ENCODE measurements at places on chromosomes 2 and 18.

GRCh38 chr2:27737676-27738348 lies 33.7 kb upstream of the MRPL33 start:
- H3K36me3 ChIP-seq: no peaks in the 10 kb centered on the region
- H3K4me1 ChIP-seq: no peaks in the 10 kb centered on the region
- H3K4me3 ChIP-seq: no peak overlapping the region

GRCh38 chr18:55268151-55268601 lies 308.9 kb upstream of the CCDC68 start:
- H3K27ac ChIP-seq: no peak overlapping the region
- no peak overlapping the region for H3K4me3 ChIP-seq
- no peaks in the 10 kb centered on the region for H3K27me3 ChIP-seq
- DNase-seq: no peak
- peaks cover 25% of the 10 kb centered on the region for H3K36me3 ChIP-seq

- no peaks in the 10 kb centered on the region for H3K4me1 ChIP-seq
- DNase-seq: peak; percentile 38
- H3K36me3 ChIP-seq: no peaks in the 10 kb centered on the region
- no peak within 1 kb of the TSS for H3K4me3 ChIP-seq
Observed at GRCh38 chr2:232870018-232870765, at the start of gene SNORC. SNORC (plus strand) TSS chr2:232870264; CDS start chr2:232870342, 78 bp downstream.

- H3K36me3 ChIP-seq: no peaks in the 10 kb centered on the region
- H3K4me3 ChIP-seq: no peak overlapping the region
- DNase-seq: no peak
- H3K27ac ChIP-seq: no peak overlapping the region
Observed at GRCh38 chr2:102888514-102888913, 126.7 kb downstream of the TMEM182 start.

DNA sequence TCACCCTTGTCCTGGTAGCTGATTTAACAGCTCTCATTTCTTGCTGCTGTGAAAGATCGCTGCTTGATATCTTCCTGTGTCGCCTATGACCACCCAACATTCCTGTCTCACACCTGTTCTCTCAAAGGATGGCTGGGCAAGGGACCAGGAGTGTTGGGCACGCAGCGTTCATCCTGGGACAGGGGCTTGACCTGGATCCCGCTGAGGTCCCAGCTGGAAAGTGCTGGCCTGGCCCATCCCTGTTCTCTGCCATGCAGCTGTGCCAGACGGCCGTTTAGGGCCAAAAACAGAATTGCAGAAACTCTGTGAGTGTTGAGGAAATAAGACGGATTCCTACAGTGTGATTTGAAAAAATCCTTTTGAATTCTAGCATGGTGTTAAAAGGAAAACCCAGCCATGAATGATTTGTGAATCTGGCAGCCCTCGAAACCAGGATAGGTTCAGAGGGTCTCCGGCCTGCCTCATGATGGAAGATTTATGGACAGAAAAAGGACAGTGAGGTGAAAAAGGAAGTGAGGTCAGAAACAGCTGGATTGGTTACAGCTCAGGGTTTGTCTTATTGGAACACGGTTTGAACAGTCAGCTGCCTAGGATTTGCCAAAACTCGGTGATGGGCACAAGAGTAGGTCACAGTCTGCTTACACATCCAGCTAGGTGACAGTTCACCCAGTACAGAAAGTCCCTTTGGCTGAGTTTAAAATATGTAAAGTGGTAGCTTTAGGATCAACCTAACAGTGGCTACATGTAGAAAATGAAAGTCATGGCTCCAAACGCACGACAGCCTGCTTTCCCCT lies 164.8 kb downstream of the DCDC2C start:
- no peak overlapping the region for H3K4me3 ChIP-seq
- H3K27ac ChIP-seq: no peak overlapping the region
- H3K36me3 ChIP-seq: no peaks in the 10 kb centered on the region

DNA sequence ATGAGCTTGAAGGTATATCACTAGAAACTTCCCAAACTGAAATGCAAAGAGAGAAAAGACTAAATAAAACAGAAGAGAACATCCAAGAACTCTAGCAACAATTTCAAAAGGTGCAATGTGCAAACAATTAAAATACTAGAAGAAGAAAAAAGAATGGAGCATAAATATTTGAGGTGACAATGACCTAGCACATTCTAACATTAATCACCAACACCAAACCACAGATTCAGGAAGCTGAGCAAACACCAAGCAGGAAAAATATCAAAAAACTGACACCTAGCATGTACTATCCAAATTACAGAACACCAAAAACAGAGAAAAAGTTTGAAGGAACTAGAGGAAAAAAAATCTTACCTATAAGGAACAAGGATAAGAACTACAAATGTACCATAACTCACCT lies 460.8 kb downstream of the IRS1 start:
- H3K4me3 ChIP-seq: no peak overlapping the region
- no peaks in the 10 kb centered on the region for H3K4me1 ChIP-seq
- H3K27me3 ChIP-seq: no peaks in the 10 kb centered on the region
- DNase-seq: no peak

DNA sequence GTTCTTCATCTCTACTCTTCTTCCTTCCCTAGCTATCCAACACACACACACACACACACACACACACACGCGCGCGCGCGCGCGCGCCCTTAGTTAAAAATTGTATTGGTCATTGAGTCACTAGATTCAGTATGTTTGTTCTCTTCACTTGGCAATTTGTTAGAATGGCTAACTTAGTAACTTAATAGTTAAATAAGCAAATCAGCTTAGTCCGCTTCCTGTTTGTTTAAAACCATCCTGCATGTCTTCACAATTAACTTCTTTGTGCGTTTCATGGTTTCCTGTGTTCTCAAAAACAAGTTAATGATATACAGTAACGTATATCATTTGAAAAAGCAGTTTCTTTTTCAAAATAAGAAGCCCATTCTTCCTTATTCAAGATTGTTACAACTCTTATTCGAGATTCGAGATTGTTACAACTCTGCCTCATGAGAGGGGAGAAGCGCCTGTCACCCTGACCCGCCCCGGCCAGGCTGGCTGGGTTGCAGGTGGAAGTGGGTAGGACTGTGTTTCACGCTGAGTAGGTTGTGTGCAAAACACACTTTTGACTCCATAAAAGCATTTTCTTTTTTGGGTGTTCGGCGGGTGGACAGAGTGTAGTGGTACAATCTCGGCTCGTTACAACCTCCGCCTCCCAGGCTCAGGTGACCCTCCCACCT lies 9.5 kb upstream of the CNNM3 start:
- H3K36me3 ChIP-seq: peaks cover 67% of the 10 kb centered on the region
- DNase-seq: no peak
- H3K4me3 ChIP-seq: no peak overlapping the region
- no peaks in the 10 kb centered on the region for H3K27me3 ChIP-seq
- H3K27ac ChIP-seq: no peak overlapping the region
- no peaks in the 10 kb centered on the region for H3K4me1 ChIP-seq

DNA sequence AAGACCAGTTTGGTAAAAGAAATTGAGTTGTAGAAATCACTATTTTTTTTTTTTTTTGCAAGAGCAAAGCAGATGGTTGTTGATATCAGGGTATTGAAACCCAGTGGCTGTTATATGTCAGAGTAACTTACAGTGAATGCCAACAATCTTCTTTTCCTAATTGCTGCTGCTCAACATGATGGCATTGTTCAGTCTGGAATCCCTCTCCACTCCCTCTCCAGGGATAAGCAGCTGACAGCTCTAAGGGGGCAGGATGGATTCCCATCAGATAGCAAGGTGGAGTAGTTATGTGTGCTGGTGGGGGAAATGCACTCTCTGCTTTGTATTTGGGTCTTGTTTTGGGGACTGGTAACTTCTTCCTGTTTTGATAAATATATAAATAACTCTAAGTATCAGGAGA lies 200.0 kb downstream of the PIK3C3 start:
- H3K27me3 ChIP-seq: no peaks in the 10 kb centered on the region
- H3K27ac ChIP-seq: no peak overlapping the region
- H3K4me3 ChIP-seq: no peak overlapping the region
- no peak for DNase-seq

GRCh38 chr2:12897181-12897580 lies 180.4 kb downstream of the TRIB2 start:
- H3K36me3 ChIP-seq: no peaks in the 10 kb centered on the region
- no peak for DNase-seq
- peak overlapping the region; percentile 32 for H3K27ac ChIP-seq
- H3K27me3 ChIP-seq: no peaks in the 10 kb centered on the region

DNA sequence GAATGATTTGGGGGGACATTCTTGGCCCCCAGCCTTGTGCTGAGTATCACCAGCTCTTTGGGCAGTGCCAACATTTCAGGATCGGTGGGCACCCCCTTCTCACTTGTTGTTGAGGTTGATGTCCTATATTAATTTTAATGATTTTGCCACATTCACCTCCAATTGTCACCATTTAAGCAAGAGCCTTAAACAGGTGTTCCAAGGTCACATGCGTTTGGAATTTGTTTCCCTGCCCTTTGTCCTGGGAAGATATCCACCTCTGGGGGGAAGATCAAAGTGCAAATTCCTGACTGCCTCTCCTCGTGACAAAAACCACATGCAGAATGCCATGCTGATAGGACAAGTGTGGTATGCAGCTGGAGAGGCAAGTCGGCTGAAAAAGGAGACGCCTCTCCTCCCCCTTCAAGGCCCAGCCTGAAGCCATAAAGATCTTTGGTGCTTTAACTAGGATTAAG lies 72.5 kb upstream of the ID2 start:
- no peak overlapping the region for H3K27ac ChIP-seq
- no peaks in the 10 kb centered on the region for H3K27me3 ChIP-seq
- no peaks in the 10 kb centered on the region for H3K36me3 ChIP-seq
- H3K4me3 ChIP-seq: no peak overlapping the region
- peaks cover 27% of the 10 kb centered on the region for H3K4me1 ChIP-seq

- H3K27ac ChIP-seq: no peak overlapping the region
- no peaks in the 10 kb centered on the region for H3K27me3 ChIP-seq
- peaks cover 12% of the 10 kb centered on the region for H3K4me1 ChIP-seq
- H3K4me3 ChIP-seq: no peak overlapping the region
- peak; percentile 69 for DNase-seq
- no peaks in the 10 kb centered on the region for H3K36me3 ChIP-seq
Observed at GRCh38 chr18:3703732-3704176, 253.8 kb downstream of the TGIF1 start.

- peak within 1 kb of the TSS; percentile 73 for H3K27ac ChIP-seq
- peak; percentile 71 for DNase-seq
- no peaks in the 10 kb centered on the region for H3K4me1 ChIP-seq
- no peaks in the 10 kb centered on the region for H3K27me3 ChIP-seq
- H3K4me3 ChIP-seq: peak within 1 kb of the TSS; percentile 77
Observed at GRCh38 chr18:46071653-46072375, at the start of gene PSTPIP2. PSTPIP2 (minus strand) TSS chr18:46072260; CDS start chr18:46072188, 72 bp downstream.

GRCh38 chr2:42025151-42025582 lies 22.7 kb upstream of the PKDCC start:
- H3K27ac ChIP-seq: peak overlapping the region; percentile 53
- H3K4me1 ChIP-seq: peaks cover 17% of the 10 kb centered on the region

DNA sequence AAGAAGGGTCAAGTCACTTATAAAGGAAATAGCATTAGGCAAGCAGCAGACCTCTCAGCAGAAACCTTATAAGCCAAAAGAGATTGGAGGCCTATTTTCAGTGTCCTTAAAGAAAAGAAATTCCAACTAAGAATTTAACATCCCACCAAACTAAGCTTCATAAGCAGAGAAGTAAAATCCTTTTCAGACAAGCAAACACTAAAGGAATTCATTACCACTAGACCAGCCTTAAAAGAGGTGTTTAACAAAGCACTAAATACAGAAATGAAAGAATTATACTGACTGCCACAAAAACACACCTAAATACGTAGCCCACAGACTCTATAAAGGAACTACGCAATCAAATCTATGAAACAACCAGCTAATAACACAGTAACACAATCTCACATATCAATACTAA lies 160.4 kb downstream of the EXOC6B start:
- no peaks in the 10 kb centered on the region for H3K27me3 ChIP-seq
- no peaks in the 10 kb centered on the region for H3K4me1 ChIP-seq
- H3K27ac ChIP-seq: no peak overlapping the region
- no peak overlapping the region for H3K4me3 ChIP-seq
- peaks cover 4% of the 10 kb centered on the region for H3K36me3 ChIP-seq

- H3K27me3 ChIP-seq: no peaks in the 10 kb centered on the region
- no peak for DNase-seq
- no peaks in the 10 kb centered on the region for H3K36me3 ChIP-seq
- no peak overlapping the region for H3K27ac ChIP-seq
- no peaks in the 10 kb centered on the region for H3K4me1 ChIP-seq
Observed at GRCh38 chr2:166518634-166519390, 24.8 kb upstream of the SCN7A start.

GRCh38 chr2:12597610-12598009 lies 119.1 kb upstream of the TRIB2 start:
- H3K27ac ChIP-seq: no peak overlapping the region
- H3K4me3 ChIP-seq: no peak overlapping the region

DNA sequence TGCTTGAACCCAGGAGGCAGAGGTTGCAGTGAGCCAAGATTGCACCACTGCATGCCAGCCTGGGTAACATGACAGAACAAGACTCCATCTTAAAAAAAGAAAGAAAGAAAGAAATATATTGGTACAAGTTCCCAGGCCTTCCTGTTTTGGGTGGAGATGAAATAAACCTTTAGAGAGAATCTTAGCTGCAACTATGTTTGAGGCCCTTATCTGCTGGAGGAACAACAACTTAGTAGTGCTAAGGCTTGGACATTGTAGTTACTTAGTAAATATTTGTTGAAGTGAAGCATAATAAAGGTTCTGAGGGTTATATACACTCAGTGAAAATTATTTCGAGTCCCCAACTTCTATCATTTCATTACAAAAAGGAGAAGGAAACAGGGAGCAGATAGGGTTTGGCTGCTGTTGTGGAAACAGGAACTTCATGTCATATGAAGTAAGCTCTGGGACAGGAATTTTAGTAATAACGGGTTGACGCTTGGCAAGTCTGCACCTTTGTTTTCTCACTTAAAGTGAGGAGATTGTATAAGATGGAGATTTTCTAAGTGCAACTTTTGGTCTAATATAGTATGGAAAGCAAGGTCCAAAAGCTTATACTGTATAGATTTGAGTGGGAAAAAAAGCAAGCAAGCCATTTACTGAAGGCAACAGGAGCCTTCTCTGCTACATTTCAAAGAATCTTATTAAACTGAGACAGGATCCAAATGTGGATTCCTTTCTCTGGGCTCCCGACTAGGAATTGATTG lies 40.0 kb upstream of the AGPS start:
- no peaks in the 10 kb centered on the region for H3K36me3 ChIP-seq
- DNase-seq: no peak
- no peak overlapping the region for H3K4me3 ChIP-seq
- no peaks in the 10 kb centered on the region for H3K27me3 ChIP-seq

All from tibial artery (tissue), 4 donors.